ENCODE measurements at places on chromosomes 3 and 15.

DNA sequence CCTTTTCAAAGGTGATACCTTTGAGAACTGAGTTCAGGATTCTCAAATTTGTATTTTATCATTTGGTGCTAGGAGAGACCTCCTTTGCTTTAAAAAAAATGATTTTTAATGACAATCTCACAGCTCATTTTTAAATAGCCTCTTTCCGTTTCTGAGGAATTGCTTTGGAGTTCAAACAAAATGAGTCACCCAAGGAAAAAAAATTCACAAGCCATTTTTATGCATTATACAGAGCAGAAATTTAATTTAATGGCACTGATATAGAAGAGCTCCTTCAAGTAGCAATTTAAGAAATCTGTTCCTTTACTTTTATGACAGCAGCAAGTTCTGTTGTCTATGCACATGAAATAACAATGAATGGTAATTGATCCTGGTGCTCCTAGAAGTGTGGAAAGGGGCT lies 337.9 kb upstream of the KCNMB2 start:
- DNase-seq = peak; percentile 3

GRCh38 chr3:61853912-61854311 lies 292.5 kb downstream of the PTPRG start:
- no peak for DNase-seq

- DNase-seq = no peak
Measured at GRCh38 chr3:113559009-113559408, 26.7 kb downstream of the SIDT1 start.

DNA sequence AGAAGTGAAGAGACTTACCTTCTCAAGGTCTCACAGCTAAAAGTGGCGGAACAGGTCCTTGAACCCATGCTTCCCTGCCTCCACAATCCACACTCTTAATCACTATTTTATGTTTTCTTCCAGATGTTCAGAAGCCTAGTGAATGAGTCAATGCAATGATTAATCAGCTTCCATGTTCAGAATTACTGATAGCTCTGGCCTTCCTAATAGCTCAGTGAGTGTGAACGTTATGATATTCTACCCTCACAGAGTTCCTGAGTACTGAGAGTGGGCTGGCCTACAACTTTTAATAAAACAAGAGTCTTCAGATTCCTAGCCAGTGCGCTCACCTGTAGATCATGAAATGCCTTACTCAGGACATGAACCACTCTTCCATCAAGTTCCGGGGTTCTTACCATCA lies 443.0 kb upstream of the ADAMTS9 start:
- DNase-seq = peak; percentile 14

GRCh38 chr3:65785065-65785645 lies 253.6 kb downstream of the MAGI1 start:
- peak; percentile 54 for DNase-seq

DNA sequence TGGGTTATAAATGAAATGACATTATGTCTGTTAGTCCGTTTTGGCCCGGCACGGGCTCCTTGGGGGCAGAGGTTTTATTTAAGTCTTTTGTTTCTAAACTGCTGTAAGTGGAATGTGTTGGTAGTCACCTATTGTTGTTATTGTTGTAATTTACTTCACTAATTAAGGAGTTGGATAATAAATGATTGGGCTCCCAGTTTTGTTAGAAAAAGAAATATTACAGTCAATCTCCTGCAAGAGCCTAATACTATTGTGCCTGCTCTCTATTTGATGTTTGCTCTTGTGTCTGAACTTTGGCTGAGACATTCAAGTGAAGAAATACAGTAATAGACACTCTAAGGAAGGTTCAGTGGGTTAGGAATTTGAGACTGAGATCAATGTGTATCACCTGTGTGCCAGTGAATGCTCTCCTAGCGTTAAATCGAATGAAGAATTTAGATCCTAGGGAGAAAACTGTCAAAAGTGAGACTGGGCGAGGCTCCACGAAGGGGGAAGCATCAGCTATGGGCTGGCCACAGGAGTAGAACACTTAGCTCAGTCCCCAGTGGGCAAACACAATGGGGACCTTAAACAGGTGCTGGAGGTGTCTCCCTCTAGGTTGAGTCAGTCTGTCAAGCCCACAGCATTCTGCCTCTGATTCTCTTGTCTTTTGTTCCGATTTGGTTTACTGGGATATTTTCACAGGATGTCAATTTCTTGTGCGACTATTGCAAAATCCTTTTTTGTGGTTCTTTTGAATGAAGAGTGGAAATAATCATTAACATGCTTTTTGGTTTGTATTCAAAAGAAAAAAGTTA lies 1.2 kb downstream of the ROBO2 start:
- no peak for DNase-seq

DNA sequence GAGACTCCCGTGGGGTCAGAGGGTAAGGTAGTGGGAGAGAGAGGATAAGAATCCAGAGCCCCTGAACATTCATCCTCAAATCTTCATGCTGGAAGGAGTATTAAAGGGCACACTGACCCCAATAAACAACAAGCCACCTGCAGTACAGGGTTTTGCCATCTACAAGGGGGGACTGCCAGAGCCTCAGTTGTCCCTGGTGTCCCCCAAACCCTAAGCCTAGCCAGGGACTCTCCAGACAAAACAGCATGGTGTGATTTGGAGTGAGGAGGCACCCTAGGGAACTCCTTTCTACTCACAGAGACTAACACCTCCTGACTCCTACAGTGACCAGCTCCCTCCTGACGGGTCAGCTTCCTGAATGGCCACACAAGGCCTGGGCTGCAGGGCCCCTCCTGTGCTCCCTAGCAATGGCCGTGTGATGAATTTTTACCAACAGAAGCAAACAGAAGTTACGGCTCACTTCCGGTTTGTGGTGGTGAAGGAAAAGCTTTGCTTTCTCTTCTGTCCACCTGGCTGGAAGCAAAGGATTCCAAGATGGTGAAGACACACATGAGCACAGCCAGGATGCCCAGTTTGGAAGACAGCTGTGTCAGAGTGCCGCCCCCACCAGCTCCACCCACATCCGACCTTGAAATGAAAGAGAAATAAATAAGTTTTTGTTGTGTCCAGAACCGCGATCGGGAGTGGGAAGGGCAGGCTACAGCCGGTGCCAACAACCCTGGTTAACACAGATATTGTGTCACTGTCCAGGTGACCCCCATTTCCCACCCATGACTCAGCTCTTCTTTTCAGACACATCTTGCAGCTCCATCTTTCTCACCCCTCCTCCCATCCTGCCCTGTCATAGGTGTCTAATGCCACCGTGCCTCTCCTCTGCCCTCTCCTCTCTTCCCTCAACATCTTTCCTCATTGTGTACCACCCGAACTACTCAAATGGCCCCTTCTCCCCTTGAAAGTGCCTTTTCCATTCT lies 69.6 kb upstream of the ATP13A3 start:
- no peak for DNase-seq

DNA sequence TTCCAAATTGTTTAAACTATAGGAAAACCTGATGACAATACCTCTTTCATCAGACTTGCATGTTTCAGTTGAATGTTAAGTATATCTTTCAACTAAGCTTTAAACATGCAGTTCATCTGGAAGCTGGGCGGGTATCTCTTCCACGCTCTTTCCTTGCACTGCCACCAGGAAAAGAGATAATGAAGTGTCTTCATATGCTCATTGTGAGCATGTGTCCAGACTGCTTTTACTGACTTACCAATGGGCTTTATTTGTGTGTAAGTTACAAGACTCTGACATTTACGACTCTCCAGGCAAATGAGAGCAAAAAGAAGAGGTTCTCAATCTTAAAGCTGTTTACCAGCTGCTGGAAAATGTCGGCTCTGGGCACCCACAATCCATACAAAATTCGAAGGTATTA lies 52.8 kb downstream of the TMEM212 start:
- DNase-seq = no peak

DNA sequence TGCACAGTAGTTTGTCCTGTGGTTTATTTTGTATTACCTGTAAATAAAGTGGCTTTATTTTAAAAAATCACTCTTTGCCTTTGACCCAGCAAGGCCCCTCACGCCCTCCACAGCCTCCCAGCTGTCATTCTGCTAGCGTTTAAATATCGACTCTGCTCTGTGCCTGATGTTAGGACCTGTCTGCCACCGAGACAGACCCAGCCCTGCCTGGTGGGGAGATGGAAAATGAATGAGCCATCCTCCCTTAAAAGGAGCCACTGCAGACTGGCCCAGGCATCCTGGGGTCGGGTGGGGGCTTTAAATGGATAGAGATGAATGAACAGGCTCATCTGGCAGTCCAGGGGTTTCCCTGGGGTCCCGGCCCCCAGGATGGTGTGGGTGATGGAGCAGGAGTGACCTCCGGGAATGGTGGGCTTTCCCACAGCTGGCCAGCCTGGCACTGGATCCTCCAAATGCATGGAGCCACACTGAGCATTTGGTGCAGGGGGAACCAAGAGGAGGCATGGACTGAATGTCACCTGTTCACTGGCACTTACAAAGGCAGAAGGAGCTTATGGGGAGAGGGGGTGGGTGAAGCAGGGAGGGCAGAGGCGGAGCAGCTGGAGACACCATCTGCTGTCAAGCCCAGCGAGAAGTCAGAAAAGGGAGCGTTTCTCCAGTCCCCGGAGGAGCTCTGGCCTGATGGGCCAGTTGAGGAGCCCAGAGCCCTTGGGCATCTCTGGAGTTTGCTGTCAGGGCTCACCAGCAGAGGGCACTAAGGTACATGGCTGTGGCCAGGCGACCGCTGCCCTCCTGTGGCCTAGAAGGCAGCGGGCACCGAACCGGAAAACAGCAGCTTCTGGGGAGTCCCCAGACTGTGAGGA lies 11.9 kb downstream of the GRM2 start:
- DNase-seq = peak; percentile 78

GRCh38 chr3:77039606-77040171 lies at the start of gene ROBO2:
TSS of gene ROBO2 (plus strand) at chr3:77040099. CDS start at chr3:77040786, 687 bp downstream.
- peak; percentile 38 for DNase-seq

- DNase-seq = no peak
Measured at GRCh38 chr3:189108067-189108466, 63.7 kb upstream of the TPRG1 start.

DNA sequence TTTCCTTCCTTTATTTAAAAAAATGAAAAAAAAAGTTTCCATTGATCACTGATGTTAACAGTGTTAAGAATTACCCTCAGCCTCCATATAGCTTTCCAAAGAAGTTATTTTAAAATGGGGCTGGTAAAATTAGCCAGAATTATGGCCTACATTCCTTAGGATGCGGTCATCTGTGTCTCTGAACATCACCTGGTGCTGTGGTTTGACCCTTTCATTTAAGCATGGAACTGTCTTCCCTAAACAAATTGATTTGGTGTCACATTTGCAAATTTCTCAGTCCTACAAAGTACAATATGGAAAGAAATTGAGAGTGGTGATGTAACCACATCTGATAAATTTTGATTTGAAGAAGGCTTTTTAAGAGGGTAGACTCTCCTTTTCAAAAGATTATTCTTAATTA lies 40.3 kb upstream of the ZPLD1 start:
- no peak for DNase-seq

DNA sequence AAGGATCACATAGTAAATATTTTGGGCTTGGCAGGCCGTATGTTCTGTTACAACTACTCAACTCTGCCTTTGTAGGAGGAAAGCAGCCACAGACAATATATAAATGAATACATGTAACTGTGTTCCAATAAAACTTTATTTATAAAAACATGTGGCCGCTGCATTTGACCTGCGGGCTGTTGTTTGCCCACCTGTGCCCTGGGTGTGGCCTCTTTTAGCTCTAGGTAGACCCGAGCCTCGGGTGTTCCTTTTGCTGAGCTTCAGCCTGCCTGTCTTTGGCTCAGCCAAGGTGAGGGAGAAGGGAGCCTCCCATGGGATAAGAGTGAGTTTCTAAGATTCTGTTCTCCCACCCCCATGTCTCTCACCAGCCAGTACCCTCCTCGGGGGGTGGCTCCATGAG lies 5.6 kb downstream of the FAM3D start:
- no peak for DNase-seq

GRCh38 chr3:42804106-42804830 lies at the start of gene HIGD1A:
TSS of gene HIGD1A (minus strand) at chr3:42804490. CDS start at chr3:42794253, 10,237 bp downstream.
- peak; percentile 90 for DNase-seq

- no peak for DNase-seq
Measured at GRCh38 chr15:67082007-67082536, 16.7 kb downstream of the SMAD3 start.

DNA sequence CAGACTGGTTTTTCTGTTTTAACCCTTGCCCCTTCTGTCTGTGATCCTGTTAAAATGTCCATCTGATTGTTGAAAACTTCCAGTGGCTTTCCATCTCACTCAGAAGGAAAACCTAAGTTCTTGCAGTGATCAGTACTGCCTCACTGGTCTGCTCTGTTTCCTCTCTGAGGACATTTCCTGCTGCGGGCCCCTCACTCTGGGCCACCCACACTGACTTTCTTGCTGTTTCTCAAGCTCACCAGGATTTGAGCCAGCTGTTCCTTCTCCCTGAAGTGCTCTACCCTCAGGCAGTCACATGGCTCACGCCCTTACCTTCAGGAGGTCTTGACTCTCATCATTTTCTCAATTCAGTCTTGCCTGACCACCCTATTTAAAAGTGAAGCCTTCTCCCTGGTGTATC lies 1.8 kb downstream of the GRK7 start:
- DNase-seq = no peak

DNA sequence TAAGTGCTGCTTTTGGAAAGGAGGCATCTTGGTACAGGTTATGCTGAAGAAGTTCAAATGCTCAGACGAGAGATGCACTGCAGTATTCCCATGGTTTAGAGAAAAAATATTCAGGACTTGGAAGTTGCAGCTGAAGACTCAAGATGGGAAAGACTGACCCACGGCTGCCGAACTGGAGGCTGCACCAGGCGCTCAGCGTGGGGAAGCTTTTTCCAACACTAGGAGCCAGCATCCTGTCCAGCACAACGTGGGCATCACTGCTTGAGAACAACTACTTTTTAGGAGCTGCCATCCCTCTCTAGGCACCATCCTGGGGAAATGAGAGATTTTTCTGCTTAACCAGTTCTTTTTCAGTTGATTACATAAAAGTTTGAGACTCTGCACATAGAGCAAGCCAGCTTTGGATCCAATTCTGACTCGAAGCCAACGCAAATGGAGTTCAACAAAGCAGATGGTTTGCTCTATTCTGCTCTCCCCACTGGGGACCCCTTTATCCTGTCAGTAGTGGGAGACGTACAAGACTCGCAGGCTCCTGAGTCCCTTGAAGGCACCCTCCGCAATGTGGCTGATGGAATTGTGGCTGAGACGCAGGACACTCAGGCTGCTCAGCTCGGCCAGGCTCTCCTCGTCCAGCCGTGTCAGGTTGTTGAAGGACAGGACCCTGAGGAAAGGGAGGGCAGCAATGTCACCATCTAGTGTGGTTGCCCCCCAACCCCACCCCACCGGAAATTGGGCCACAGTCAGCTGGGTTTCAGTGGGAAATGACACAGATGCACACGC lies 93.8 kb downstream of the LRIG1 start:
- DNase-seq = no peak

DNA sequence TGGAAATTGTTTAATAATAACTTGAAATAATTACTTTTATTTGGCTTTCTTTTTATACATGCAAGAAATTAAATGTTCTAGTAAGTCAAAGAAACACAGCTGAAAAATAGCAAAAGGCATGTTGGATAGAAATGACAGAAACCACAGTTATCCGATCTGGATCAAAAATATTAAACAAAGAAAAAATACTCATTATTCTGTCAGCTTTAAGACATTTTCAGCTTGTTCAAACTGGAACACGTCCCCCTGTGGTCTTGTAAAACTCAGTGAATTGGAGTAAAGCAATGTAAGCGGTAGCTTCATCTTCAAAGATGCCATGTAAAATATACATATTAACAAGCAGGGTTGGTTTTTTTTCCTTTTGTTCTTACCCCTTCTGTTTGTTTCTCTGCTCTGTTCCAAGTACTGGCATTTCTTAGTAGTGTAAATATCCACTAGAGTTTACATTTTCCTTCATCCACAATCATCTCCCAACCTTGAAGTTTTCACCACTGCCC lies 223.4 kb downstream of the IGSF11 start:
- no peak for DNase-seq

Measured in DMS53 (cell line).